ENCODE measurements at places on chromosomes 4 and X.

GRCh38 chr4:189376901-189377300 is 563.8 kb upstream of the FRG1 start:
- DNase-seq, result no peak

GRCh38 chr4:27020603-27021002 is 160.0 kb downstream of the STIM2 start:
- DNase-seq, result no peak

DNA sequence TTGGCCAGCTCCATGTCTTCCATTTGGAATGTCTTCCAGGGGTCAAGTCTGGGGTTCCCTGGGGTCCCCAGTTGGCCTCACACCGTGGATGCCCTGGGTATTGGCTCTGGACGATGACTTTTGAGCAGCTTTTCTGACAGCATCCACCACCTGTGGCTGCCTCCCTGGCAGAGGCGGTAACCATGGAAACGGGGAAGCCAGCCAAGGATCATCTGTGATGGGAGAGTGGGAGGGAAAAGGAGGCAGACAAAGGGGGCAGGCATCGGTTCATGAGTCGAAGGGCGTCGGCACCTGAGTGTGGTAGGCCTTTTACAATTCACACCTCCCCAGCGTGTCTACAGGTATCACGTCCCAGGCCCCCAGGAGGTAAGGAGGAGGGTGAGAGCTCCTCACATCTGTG is 152.2 kb downstream of the ASMT start:
- no peak for DNase-seq

DNA sequence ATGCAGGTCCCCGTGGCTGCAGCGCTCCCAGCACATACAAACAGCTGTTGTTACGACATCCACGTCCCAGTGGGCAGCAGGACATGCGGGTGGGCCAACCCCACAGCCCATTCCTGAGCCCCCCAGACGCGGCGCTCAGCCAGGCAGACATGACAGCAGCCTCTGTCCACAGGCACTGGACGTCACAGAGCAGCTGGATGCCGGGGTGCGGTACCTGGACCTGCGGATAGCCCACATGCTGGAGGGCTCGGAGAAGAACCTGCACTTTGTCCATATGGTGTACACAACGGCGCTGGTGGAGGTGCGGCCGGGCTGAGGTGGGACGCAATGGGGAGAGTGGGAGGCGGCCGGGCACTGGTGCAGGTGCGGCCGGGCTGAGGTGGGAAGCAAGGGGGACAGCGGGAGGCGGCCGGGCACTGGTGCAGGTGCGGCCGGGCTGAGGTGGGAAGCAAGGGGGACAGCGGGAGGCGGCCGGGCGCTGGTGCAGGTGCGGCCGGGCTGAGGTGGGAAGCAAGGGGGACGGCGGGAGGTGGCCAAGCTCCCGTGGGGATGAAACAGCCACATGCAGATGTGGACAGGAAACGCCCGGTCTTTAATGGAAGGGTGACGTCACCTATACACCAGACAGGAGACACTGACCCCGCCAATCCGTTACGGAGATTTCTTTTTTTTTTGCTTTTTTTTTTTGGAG is 9.4 kb downstream of the PLCXD1 start:
- DNase-seq, result no peak

DNA sequence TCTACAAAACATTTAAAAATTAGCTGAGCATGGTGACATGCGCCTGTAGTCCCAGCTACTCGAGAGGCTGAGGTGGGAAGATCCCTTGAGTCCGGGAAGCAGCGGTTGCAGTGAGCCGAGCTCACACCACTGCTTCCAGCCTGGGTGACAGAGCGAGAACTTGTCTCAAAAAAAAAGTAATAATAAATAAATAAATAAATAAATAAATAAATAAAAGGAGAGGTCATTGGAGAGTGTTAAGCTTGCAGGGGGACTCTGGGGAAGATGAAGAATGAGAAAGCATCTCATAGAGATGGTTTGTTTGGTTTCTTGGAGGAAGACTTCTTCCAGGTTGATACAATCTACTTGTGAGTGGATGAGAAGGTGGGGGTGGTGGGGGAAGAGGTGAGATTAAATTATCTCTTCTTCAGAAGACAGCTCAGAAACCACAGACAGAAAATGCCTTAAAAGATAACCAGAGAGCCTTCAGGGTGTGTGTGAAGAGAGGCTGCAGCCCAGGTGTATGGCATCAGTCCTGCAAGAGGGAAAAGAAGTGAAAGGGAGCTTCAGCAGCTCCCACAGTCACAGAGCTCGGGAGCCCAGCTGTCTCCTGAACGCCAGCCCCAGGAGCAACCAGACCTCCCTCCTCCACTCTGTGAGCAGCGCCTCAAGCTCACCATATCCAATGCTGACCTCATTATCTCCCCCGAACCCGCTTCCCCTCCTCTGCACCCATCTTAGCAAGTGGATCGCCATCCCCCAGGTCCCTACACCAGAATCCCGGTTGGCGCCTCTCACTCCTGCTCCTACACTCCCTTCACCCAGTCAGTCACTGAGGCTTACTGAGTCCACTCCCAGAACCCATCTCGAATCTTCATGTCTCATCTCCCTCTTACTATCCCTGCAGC is 48.2 kb downstream of the RBM47 start:
- no peak for DNase-seq
